Ovary (tissue), 10 donors: ENCODE measurements at places on chromosomes 2 and 18. TPM values are rescaled to one million over a fixed set of nuclear protein-coding genes. Genes with fewer than 3 reads are reported as not detected.

The SERPINB10 gene
- not detected for total RNA-seq

The VWA3B gene
- 0.56 TPM for total RNA-seq

The PDE1A gene
- 8.4 TPM for total RNA-seq

The FTCDNL1 gene
- total RNA-seq, result 1.2 TPM

The IL36RN gene
- not detected for total RNA-seq

- DNase-seq, result no peak
- H3K36me3 ChIP-seq, result no peaks in the 10 kb centered on the region
- no peak overlapping the region for H3K27ac ChIP-seq
Measured at GRCh38 chr2:18297534-18298058, 262.9 kb downstream of the RDH14 start.

- H3K27me3 ChIP-seq, result no peaks in the 10 kb centered on the region
- no peak for DNase-seq
- H3K4me1 ChIP-seq, result no peaks in the 10 kb centered on the region
Measured at GRCh38 chr18:50080932-50081560, 113.9 kb downstream of the MYO5B start.

DNA sequence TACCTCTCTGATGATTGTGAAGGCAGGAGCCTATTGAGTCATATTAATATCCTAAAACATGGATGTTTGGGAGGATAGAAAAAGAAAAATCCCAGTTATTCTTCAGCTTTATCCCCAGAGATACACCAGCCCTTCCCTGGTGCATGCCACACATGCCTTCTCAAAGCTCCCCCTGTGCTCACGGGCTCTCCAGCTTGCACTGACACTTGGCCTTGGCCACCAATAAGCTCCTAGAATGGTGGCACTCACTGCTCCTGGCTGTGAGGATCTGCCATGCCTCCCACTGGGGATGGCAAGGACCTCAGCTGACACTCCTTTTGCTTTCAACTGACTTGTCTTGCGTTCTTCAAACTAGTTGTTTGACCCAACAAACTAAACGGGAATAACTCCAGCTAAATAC is 15.9 kb downstream of the SLC14A1 start:
- no peak overlapping the region for H3K4me3 ChIP-seq
- no peak for DNase-seq
- H3K27ac ChIP-seq, result no peak overlapping the region
- H3K36me3 ChIP-seq, result no peaks in the 10 kb centered on the region
